Activated CD4-positive, alpha-beta memory T cell treated with anti-CD3 and anti-CD28 coated beads, Interleukin-2, amount 10 ng/mL, durations not matched to agents 7 days and 5 days (primary cell): ENCODE measurements at places on chromosomes 13 and 19.

- DNase-seq: no peak
Observed at GRCh38 chr13:23583491-23583890, 13.3 kb downstream of the TNFRSF19 start.

DNA sequence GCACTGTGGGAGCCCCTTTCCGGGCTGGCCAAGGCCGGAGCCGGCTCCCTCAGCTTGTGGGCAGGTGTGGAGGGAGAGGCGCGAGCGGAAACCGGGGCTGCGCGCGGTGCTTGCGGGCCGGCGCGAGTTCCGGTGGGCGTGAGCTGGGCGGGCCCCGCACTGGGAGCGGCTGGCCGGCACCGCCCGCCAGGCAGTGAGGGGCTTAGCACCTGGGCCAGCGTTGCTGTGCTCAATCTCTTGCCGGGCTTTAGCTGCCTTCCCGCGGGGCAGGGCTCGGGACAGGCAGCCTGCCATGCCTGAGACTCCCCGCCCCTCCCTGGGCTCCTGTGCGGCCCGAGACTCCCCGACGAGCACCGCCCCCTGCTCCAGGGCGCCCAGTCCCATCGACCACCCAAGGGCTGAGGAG is 405.2 kb upstream of the PRR20A start:
- DNase-seq: no peak

- no peak for DNase-seq
Observed at GRCh38 chr13:46342538-46342937, 44.5 kb downstream of the RUBCNL start.

DNA sequence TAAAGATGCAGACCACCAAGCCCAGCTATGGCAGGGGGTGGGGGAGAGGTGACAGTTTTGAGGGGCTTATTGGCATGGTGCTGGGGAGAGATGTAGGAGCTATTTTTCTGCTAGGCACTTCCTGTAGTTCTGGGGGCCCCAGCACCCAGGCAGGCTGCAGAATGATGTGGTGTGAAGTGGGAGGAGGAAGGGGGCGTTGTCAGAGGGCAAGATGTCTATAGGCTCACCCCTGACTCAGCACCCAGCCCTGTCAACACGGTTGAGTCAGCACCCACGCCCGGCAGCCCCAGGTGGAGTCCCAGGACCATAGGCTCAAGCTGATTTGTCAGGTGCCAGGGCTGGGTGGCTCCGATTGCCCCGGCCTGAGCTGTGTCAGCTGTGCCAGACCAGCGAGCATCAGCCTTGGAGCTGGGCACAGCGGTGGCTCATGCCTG is 5.8 kb downstream of the KLF2 start:
- peak; percentile 97 for DNase-seq

DNA sequence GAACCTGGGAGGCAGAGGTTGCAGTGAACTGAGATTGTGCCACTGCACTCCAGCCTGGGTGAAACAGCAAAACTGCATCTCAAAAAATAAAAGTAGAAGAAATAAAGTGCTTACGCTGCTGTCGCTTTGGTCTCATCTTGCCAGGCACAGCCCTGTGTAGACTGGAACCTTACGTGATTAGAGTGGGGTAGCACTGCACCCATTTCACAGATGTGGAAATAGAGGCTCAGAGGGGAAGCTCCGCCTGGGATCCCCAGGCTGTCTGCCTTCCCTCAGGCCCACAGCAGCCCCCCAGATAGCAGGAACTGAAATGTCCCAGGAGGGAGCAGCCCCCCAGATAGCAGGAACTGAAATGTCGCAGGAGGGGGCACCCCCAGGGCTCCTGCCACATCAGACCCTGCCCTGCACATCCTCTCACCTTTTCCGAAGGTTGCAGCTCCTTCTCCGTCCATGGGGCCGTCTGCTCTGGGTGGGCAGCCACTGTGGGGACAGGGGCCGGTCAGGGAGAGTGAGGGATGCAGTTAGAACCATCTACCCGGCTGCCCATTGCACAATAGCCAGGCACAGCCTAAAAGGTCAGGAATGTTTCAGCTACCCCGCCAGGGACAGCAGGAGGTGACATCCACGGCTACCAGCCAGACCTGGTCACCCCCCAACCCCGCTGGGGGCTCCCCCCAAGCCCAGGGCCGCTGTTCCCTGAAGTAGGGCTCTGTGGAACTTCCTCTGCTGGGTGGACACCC is 1.9 kb downstream of the PLIN4 start:
- no peak for DNase-seq

DNA sequence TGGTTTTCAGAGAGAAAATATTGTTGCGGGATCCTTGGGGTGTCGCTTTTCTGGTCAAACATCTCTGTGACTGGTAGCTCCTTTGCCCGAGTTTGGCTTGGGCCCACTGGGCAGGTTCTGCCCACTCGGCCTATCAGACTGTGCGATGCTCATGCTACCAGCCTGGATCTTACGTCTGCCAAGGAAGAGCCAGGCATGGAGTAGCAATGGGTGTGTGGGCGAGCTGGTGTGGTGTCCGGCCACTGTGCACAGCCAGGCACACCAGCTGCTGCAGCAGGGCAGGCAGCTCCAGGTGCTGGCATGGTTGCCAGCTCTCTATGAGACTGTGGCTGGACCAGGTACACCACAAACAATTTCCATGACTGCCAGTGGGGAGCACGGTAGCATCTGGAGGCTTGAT is 1351.8 kb upstream of the PCDH20 start:
- no peak for DNase-seq

DNA sequence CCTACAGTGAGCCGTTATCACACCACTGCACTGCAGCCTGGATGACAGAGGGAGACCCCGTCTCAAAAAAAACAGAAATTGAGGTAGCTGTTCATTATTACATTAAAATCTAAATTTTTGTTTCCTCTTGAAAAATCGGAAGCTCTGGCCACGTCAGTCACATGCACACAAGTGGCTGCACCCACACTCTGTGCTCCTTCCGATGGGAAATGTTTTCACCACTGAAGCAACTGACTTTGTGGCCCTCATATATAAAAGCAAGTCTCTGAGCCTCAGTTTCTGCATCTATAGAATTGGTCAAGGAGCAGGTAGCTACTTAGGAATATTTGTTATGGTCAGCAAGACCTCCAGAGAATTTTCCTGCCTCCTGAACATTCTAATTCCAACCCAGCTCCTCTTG is 4.5 kb downstream of the LRRC25 start:
- no peak for DNase-seq

GRCh38 chr19:6103894-6104293 is 6.4 kb downstream of the RFX2 start:
- DNase-seq: no peak

DNA sequence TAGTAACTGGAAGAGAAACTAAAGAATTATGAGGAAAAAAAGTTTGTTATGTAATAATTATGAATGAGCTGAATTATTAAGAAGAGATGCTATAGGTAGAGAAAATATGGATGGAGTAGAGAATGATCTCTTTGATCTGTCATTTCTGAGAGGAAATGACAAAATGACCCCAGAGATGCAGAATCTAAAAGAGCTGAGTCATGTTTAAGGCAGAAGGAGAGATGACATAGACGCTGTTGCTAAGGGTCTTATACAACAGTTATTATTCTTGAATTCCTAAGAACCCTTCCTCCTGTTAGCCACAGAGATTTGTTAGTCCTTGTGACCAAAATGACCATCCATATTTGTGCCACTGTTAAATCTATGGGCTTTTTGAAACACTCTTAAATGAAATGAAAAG is 58.3 kb upstream of the FREM2 start:
- DNase-seq: no peak

GRCh38 chr13:75647126-75647784 is 11.1 kb downstream of the LMO7 start:
- DNase-seq: no peak

DNA sequence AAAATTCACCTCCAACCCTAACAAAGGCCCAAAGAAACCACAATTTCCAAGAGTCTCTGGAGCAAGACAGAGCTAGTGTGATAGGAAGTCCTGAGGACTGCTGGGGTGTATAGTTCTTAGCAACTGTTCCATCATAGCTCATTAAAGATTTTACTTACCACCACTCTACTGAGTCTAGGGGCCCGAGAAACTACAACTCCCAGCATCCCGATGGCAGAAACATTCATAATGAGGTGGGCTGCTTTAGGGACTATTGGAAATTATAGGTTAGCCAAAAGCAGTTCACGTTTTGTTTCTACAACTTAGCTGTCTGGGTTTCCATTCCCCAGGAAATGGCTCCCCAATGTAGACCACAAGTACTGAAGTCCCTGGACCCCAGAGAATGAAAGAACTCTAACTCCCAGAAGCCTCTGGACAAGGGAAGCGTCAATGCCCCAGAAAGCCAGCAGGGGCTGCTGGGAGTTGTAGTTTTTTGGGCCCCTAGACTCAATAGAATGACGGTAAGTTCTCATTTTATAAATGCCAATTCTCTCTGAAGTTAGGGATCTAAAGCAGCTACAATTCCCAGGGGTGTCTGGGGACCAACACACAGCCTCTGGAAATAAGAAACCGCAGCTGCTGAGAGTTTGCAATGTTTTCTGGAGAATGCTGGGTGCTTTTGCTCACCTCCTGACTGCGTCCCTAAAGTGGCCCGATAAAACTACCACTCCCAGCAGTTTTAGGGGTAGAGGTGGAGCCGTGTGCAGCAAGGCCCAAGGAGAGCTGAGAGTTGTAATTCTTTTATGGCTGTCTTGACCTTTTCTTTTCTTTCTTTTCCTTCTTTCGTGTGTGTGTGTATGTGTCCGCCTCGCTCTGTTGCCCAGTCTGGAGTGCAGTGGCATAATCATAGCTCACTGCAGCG is 11.1 kb downstream of the FTL start:
- DNase-seq: peak; percentile 48

GRCh38 chr13:51644654-51645053 is 60.4 kb downstream of the WDFY2 start:
- DNase-seq: no peak

DNA sequence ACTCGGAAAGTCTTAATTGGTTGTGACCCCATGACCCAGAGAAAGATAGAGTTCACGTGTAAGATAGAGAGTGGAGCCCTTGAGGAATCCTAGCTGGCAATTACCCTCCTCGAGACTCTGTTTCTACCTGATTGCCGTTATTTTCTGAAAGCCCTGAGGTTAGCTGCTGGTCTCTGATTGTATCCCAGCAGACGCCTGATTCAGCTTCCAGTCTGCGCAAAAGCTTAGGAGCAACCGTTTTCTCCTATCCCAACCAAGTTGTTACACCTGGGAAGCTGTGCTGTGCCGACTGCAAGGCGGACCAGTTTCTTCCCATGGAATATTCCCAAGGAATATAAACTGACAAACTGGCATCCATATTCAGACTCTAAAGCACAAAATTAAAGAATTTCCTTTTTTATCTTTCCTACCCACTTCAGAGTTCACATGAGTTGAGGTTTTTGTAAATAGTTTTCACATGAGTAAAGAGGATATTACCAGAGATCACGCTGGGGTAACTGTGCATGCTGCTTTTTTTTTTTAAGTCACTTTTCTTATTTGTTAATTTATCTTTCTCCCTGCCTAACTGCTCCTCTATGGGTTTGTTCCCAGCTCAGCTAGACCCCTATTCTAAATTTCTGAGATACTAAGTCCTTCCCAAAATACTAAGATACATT is 1.5 kb upstream of the TRPC4 start:
- no peak for DNase-seq

- DNase-seq: no peak
Observed at GRCh38 chr19:12987781-12988180, 7.5 kb upstream of the NFIX start.

GRCh38 chr13:23561261-23561660 is 9.0 kb upstream of the TNFRSF19 start:
- DNase-seq: no peak

DNA sequence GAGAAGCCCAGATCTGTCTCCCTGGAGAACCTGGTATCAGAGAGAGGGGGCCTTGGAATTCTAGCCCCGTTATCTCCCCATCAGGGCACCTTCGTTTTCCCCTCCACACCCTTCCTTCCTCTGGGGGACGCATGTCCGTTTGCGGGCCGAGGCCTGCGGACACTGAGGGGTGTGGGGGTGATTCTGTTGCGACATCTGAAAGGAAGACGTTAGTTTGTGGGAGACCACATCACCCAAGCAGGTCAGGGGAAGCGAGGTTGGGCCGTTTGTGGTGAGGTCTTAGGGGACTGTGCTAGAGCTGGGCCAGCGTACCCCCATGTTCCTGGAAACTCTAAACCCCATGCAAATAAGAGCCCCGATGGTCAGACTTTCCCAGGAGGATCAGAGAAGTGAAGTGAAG is 3.7 kb upstream of the HSH2D start:
- peak; percentile 43 for DNase-seq

DNA sequence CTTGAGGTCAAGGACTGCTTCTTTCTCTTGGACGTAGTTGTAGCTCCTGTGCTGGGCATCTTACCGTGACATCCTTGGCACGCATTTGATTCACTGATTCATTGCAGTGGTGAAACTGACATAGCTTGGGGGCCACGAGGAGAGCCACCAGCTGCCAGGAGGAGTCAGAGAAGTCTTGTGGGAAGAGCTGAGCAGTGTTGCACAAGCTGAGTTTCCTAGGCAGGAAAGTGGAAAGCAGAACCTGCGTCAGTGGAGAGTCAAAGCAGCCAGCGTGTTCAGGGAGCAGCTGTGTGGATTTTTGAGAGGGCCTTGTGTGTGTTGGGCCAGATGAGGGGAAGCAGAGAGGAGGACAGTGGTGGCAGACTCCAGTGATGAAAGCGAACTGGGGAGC is 5.3 kb upstream of the GPR183 start:
- no peak for DNase-seq

- no peak for DNase-seq
Observed at GRCh38 chr19:4390017-4390566, 10.3 kb downstream of the SH3GL1 start.

GRCh38 chr19:10346509-10346908 is 7.1 kb upstream of the ICAM3 start:
- no peak for DNase-seq

GRCh38 chr19:33456845-33457220 is 64.8 kb downstream of the PEPD start:
- DNase-seq: no peak

GRCh38 chr19:38024992-38025908 is 118.2 kb downstream of the SIPA1L3 start:
- no peak for DNase-seq

DNA sequence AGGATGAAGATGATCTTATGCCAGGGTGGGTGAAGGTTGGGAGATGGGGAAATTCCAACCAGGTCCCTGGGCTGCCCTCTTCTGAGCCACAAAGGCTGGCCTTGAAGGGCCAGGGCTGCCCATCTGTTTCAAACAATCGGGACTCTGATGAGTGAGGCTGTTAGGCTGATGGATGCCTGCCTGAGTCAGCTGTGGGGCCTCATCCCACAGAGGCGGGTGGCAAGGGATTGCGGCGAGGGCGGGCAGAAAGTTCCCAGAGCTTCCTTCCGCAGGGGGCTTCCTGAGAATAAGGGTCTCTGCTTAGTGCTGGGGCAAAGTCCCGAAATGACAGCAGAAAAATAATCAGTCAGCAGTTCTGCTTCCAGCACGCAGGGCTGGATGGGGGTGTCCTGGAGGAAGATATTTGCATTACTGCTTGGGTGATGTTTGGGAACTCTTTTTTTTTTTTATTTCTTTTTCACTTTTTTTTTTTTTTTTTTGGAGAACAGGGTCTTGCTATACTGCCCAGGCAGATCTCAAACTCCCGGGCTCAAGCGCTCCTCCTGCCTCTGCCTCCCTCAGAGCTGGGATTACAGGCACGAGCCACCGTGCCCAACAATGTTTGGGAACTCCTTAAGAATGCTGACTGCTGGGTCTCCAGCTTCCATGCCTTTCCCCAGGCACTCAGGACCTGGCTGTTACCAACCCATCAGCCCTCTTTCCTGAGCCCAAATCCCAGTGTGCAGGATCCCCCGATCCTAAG is 14.1 kb downstream of the SH3GL1 start:
- no peak for DNase-seq

- DNase-seq: no peak
Observed at GRCh38 chr13:38147050-38147449, 202.6 kb upstream of the UFM1 start.
